ENCODE measurements at places on chromosomes 4 and X.

DNA sequence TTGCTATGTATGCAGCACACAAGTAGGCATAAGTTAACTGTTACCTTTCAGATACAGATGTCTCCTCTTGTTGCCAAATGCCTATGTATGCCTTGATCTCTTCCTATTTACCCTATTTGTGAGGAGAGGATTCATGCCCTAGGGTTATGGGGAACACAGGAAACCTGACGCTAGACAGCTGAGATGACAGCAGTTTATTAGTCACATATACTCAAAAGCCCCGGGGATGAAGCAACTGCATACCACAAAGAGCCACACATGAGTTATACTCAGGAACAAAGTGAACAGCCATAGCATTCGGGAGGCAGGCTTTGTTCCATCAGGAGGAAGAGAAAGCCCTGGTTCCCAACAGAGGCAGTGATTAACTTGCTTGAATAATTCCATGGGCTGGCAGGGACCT lies 1011.7 kb upstream of the PCDH7 start:
- DNase-seq, result no peak

DNA sequence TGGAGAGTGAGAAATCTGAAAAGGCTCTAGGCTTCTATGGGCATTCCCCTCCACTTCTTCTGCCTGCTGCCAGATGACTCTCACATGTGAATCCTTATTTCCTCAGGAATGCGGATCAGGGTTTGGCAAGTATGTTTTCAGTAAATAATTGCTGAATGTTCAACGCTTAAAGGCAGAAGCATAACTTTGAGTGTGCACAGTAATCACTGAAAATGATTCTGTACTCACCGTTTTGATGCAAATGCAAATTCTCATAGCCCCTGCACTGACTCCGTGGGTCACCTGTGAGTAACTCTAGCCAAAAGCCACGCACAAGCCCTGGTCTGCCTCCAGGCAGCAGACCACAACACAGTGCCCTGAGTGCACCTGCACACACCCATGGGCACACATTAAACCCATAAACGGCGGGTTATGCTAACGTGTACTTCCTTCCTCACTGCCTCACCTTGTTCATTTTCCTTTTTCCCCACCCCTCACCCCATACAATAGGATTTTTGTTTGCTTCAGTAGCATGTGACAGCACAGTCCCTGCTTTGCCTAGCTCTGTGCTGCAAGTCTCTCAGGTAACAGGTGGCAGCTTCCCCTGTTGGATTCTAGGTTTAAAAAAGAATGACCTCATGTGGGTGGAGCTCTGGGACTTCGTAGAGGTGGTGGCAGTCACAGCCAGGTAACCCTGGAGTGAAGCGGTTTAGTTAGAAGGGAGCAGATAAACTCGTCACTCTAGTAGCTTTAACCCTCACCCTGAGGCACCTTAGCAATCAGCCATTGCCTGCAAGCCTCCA lies at the start of gene ARHGEF38:
Gene ARHGEF38, plus strand, starts transcription at position 656 of the 782 bp plus-strand sequence. CDS start 146 bp downstream, outside the sequence.
- no peak for DNase-seq

DNA sequence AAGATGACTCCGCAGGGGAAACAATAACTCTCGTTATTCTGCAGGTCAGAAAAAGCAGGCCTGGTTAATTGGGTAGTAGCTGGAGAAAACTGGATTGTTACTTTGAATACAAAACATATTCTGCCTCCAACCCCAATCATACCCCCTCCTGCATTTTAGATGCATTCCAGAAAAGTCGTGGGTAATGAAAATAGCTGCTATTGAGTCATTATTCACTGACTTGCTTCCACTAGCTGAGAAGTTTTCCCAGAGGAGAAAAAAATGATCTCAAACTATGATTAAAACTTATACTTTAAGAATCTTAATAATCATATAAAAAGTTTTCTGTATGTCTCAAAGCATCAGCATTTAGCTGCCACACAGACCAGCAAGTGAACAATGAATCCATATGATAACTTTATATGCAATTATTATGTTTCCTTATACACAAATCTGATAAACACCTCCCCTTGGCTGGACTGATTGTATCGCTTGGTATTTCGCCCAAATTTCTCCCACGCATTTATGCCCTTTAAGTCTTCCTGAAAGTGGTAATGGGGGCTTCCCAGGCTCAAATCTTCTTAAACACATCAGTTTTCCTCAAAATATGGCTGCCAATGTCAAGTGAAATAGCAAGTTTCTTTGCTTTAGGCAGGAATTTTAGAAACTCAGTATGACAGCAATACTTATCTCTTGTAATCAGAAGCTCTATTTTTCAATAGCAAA lies 181.0 kb downstream of the LDB2 start:
- no peak for DNase-seq

GRCh38 chr4:83932750-83933391 lies 397.0 kb downstream of the GPAT3 start:
- no peak for DNase-seq

DNA sequence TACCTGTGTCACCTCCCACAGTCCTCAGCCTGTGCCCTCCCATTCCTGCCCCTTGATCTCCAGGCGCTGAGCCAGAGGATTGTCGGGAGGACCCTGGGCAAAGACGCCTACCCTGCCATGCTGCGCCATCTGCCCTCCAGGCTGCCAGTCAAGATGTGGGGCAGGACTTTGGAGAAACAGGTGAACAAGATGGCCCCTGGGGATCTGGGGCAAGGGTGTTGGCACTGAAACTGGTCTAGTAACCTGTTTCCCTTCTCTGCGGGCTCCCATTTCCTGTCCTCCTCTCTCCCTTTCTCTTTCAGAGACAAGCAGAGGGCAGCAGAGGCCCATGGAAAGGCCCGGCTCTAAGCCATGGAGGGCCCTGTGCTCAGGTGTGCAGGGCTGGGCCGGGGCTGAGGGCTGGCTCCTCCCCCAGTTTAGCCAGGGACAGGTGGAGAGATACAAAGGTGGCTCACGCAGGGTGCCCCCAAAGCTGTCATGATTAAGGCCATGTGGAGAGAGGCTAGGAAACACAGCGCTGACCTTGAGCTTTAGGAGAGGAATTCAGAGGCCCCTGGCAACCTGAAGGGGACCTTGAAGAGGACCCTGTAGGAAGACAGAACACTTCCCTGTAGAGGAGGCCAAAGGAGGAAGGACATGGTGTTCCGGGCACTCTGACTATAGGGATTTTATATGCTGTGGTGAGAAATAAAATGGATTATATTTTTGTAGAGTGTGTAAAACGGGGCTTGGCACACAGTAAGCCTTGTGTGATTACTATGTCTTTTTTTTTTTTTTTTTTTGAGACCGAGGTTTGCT lies at the start of gene GLOD5:
Gene GLOD5, plus strand, starts transcription at position 74 of the 798 bp plus-strand sequence. Its CDS starts 44 bp downstream, at position 118.
- DNase-seq, result no peak

Data from A549 (cell line).